Stimulated activated CD8-positive, alpha-beta memory T cell treated with anti-CD3 and anti-CD28 coated beads, Interleukin-12 subunit alpha, Interleukin-12 subunit beta, amount 100 ng/mL, for 4 hours (primary cell): ENCODE measurements at places on chromosomes 11 and 22.

DNA sequence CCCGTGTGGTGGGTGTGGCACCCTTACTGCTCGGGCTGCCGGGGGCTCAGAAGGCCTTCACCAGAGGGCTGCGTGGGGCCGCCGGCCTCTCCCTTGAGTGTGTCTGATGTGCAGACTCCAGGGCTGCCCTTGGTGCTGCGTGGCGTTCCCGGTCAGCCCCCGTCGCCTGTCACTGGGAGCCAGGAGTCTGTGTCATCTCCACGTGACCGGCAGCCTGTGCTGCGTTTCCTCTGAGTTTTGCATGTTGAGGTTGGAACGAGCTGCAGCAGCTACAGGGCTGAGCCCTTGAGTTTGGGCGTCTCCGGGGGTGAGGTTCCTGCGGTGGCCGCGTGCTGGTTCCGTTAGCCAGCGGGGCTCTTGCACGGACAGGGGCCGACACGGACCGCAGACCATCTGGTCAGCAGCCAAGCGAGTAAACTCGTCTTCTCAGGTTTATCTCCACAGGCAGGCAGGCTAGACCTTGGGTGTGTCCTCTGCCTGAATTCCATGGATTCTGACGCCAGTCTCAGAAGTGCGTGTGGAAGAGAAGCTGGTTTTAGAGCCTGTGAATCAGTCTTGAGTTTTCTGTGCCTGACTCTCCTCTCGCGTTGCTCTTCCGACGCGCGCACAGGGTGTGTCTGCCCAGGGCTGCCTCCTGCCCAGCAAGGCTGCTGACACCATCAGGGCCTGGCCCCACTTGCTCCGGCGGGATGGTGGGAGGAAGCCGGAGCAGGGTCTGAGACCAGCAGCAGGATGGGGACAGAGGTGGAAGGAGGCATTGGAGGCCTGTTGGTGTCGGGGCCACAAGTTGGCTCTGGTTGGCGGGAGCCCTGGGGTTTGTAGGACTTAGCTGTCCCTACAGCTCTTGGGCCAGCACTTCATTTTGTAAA, 10.5 kb downstream of the PTDSS2 start:
- DNase-seq, result no peak

DNA sequence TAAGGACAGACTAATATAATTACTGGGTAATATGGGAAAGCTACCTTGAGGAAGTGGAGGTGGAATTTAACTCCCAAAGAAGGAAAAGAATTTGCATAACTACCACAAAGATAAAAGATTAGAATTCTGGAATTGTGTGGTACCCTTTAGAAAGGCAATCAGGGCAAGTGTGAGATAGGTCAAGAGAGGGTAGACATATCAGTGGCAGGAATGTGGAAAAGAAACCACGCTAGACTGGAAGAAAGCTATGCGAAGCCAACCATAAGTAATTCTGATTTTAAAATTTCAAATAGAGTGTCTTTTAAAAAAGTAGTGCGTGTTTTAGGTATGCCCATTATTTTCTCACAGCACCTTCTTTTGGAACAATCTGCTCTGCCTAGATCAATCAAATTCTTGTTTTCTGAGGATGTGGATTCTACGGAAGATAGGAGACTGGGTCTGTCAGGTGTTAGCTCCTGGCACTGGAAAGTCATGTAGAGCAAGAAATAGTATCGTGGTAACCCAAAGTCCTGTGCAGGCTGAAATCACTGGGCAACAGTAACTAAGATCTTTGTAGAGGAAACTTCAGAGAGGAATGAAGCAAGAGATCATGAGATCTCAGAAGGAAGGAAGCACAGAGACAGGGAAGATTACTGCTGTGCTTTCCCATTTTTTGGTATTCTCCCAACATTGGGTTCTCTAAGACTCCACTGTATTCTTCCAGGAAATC, 111.3 kb upstream of the MTMR2 start:
- DNase-seq, result no peak

DNA sequence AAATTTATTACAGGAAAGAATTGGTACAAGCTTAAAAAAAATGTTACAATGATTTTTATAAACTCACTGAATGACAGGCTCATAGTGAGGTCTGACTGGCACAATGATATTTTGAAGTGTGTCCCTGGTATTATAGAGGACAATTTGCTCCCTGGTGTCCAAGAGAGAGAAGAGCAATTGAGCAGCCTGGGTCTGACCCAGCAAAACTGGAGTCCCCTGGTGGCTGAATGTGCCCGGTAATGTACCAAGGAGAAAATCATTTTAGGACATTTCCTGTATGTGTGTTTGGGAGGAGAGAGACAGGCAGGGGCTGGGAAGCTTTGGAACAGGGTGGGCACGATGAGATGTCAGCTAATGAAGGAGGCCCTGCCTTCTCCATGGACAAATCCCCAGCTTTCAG, 125.3 kb downstream of the APOL5 start:
- DNase-seq, result no peak

DNA sequence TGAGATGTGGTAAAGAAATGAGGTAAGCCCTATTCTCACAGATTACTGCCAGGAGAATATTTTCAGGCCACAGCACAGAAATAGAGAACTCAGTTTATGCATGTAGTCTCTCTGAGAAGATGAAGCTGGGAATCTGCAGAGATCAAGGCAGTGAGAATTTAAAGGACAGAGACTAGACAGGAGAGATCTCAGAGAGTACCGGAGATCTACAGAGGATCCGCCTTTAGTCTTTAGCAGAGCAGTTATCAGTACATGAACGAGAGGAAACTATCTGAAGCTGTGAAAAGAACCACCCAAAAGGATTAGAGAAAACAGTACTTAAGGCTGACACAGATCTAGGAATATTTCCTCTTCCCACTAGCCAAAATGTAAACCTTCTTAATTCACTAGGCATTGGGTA, 101.5 kb downstream of the DLG2 start:
- DNase-seq, result no peak

DNA sequence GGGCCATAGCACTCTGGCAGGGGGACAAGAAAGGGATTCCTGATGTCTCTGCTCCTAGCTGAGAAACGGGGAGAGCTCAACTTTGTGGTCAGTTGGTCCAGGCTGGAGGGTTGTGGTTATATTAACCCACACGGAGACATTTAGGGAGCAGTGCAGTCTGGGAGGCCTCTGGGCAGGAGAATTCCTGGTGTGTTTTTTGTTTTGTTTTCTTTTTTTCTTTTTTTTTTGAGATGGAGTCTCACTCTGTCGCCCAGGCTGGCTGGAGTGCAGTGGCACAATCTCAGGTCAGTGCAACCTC, 88.0 kb upstream of the SHISAL1 start:
- no peak for DNase-seq

DNA sequence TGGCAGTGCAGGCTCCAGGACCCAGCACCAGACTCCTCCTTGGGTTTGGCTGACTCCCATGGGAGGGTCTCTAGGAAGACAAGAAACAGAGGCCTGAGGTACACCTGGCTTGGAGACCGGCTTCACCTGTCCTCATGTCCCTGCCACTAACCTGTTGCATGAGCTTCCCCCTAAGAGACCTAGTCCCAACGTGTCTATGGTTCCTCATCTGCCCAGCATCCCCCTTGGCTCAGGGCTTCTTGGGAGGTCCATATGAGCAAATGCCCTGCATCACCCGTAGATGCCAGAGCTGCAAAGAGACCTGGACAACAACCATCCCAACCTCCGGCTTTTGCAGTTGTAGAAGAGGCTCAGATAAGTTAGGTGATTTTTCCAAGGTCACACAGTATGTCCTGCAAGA, 123.5 kb downstream of the BUD13 start:
- no peak for DNase-seq
